Upper lobe of right lung (tissue), 1 donor: ENCODE measurements at places on chromosomes 1 and 21.
A peak's percentile ranks its signal among the peaks of the same experiment; 100 is the strongest.

DNA sequence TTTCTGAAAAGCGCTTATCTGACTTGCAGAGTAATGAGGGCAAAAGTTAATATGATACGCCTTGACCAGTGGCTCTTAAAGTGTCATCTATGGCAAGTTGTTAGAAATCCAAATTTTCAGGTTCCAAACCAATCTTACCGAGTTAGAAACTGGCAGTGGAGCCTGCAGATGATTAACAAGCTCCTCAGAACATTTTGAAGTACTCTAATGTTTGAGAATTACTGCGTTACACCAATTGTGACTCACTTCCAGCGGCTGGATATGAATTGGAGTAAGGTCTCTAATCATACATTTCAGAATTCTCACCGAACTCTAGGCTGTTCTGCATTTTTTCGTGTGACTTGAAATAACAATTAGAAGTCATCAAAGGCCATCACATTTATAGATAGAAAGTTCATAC, 73.5 kb upstream of the TMPRSS15 start:
- DNase-seq = no peak

GRCh38 chr1:28775121-28775942, 36.6 kb upstream of the OPRD1 start:
- DNase-seq = peak; percentile 93

DNA sequence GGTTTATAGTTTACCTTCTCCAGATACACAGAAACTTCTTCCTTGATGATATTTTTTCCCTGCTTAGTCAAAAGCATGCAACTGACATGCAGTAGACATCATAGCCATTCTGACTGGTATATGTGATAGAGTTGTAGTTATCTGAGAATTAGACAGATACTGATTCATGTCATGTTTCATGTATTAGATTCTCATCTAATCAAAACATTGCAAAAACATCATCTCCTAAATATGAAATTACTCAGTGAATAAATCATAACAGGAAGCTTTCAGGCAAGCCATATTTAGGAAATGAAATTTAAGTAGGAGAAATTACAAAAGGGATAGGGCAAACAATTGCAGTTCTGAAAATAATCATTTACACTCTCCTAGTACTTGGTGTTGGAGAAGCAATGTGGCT, 38.4 kb upstream of the ASB17 start:
- DNase-seq = no peak

DNA sequence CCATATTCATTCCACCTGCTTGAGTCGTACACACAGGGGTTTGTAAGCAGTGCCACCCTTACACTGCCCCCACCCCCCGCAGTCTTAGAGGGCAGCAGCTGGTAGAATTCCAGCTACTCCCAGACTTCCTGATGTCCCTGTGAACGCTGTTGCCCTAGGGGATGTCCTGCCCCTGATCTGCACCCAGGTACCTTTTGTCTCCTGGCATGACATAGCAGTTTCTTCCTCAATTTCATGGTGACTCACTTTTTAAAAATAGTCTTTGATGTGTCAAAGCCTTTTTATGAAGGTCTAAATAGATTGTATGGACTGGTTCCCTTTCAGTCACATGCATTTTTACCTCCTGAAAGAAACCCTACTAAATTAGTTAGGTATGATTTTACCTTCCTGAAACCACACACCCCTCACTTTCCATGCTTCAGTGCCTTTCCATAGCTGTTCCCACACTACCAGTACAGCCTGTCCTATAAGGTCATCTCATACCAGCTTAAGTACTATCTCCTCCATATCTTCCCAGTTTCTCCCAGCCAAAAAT, 76.4 kb downstream of the ST3GAL3 start:
- DNase-seq = no peak

- DNase-seq = no peak
Measured at GRCh38 chr1:242761556-242761955, 237.1 kb upstream of the PLD5 start.

GRCh38 chr21:15192243-15192642, 127.4 kb upstream of the NRIP1 start:
- DNase-seq = no peak
